GM12892 (cell line): ENCODE measurements at places on chromosomes 1 and 21.

GRCh38 chr1:67830226-67830625 lies 3.0 kb downstream of the GNG12 start:
- DNase-seq, result no peak

GRCh38 chr1:221182791-221183533 lies 303.7 kb downstream of the HLX start:
- no peak for DNase-seq

GRCh38 chr1:6942990-6943389 lies 157.7 kb downstream of the CAMTA1 start:
- DNase-seq, result no peak

DNA sequence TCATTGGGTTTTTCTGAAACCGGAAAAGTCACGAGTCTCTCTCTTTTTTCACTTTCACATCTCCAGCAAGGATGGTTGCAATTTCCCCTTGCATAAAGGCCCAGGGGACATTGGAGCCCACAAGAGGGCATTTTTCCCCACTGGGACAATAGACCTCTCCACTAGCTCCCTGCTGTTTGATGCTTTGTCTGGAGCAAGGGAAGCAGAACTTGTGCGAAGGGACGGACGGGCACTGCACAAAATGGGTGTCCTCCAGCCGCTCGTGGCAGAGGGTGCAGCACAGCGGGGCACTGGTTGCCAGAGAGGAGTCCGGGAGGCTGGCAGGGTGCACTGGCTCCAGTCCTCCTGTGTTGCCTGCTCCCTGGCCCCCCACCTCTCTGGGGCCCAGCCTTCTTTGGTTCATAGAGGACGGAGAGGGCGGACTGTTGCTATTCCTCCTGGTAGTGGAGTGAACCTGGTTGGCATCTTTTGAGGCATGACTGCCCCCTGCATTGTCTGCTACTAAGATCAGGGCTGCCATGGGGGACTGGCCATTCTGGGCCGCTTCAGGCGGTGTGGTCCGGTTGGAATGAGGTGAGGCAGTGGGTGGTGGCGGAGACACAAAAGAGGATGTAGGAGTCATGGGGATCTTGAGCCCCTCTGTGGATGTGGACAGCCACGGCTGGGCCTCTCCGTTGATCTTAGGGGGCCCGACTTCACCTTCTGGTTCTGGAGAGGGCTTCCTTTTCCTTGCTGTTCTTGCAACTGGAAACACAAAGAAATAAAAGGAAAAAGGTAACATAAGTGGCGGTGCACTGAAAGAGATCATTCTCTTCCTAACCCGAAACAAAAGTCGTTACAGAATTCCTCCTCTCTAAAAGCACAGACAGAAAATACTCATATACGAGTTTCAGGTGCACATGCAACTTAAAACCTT lies 2.6 kb downstream of the IRF2BP2 start:
- DNase-seq, result no peak

DNA sequence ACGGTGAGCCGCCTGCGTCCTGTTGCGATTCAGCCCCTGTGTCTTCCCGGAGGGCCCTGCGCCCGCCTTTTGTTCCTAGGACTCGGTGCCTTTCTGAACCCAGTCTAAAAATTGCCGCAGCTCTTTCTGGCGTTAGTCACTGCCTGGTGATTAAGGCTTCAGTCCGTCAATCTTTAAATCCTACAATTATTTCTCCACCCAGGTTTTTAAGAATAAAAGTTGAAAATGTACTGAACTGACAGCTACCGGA lies 16.2 kb upstream of the PDXK start:
- DNase-seq, result no peak

DNA sequence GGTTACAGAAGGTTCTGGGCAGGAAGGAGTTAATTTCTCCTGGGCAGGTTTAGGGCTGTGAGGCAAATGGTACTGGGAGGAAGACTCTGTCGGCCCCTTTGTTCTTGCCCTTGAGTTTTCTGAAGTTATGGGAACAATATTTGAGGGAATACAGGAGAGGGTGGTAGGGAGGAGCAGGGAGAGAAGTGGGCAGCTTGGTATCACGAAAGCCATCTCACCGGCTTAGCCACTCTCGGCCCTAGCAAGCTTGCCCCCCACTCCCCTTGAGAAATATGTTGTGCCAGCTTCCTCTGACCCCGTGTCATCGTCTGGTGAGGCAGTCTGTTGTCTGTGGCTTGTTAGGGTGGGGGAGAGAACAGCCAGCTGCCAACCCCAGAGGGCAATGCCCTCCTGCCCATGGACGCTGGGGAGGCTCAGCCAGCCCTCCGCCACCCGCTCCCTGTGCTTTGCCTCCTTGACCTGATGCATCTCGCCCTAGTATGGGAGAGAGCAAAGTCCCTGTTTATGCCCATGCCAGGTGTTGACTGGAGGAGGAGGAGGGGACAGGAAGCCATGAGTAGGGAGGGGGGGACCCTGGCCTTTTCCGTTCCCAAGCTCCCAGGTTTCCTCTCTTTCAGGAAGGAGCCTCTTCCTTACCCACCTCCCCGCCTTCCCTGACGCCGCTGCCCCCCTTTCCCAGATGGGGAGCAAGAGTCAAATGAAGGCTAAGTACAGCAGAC lies 1.2 kb downstream of the EFNA1 start:
- no peak for DNase-seq

DNA sequence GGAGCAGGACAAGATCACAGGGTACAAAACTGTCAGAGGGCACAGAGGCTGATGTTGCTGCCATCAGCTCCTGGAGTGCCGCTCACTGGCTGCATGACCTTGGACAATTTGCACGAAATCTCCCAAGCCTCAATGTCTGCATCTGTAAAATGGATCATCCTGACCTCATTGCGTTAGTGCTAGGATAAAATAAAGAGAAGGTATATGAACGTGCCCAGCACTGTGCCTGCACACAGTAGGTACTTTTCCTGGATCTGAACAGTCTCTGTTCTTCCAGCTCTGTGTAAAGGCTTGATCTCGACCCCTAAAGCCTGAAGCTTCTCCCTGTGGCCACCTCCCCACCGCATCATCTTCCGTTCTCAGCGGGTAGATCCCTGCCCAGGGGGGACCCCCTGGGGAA lies 12.9 kb downstream of the TNFRSF1B start:
- no peak for DNase-seq

GRCh38 chr1:36128905-36129206 lies 3.8 kb upstream of the COL8A2 start:
- no peak for DNase-seq

DNA sequence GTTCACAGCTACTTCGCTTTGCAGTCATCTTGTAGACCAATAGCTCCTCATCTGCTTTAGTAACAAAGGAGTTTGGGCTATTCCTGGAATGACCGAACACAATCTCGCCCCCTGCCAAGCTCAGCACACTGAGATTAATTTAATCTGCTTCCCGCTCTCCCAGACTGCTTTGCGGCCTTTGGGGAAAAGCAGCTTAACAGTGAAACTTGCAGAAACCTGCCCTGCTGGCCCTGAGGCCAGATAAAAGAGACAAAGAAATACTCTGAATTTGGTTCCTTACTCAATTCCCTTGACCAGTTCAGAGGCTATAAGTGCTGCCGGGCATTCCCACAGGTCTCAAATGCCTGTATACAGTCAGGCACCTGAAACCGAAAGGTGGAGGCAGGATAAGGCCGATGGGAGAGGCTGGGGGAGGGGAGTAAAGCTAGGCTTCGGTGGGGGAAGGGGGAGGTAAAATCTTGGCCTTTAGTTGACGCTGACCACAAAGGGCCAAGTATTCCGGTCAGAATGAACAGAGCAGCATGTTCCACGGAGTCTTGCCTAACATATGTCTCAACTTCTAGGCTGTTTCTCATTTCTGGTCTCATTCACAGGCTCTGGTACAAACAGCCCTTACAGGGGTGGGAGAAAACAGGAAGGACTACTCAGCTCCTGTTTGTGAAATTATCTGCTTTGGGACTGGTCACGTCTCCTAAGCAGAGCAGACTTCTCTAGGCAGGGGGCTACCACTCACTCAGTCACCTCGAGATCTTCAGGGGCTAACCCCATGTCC lies 17.7 kb upstream of the A3GALT2 start:
- no peak for DNase-seq

DNA sequence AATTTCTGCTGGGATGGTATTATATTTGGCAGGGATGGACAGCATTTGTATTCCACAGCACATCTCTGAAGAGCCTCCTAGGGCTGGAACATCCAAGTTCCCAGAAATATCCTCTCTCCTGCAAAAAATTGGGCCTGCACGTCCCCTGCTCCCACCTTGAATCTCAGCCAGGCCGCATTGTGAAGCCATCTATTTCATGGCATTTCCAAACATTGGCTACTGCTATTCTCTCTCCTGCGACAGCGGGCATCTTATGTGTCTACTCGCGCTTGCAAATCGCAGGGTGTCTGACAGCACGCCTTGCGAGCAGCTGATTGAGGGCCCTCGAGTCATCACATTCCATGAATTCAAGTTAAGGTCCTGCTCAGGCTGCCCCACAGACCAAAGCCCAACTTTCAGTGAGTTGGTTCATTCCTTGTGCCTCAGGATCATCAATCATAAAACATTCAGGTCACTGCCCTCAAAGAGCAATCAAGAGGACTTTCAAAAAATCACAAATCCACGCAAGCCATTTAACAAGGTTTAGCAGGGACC lies 15.8 kb downstream of the RGS8 start:
- no peak for DNase-seq

GRCh38 chr1:11676386-11677103 lies 4.4 kb downstream of the MAD2L2 start:
- no peak for DNase-seq

- DNase-seq, result no peak
Observed at GRCh38 chr1:39391691-39392679, 99.5 kb upstream of the BMP8A start.

DNA sequence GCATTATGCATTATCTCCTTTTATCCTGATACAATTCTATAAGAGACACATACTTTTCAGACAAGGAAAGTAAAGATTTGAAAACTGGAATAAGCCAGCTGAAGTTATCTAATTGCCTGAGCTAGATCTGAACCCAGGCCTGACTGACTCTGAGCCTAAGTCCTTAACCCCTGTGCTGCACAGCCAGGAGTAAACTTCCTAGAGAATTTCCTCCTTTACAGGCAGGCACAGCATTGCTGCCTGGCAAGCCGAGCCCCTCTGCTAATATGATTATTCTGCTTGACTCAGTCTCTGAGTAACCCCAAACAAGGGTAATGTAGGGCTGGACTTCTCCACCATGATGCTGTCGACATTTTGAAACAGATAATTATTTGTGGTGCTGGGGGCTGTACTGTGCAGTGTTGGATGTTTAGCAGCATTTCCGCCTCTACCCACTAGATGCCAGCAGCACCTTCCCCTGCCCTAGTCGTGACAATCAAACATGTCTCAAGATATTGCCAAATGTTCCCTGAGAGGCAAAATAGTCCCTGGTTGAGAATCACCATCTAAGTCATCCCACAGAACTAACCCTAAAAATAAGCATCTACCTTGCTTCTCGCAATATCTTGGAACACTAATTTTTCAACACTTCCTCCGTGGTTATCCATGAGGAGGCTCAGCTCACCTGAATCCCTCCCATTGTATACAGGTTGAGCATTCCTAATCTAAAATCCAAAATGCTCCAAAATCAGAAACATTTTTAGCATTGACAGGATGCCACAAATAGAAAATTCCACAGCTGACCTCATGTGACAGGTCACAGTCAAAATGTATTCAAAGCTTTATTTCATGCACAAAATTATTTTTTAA lies 18.5 kb downstream of the CAMK1G start:
- DNase-seq, result no peak

- no peak for DNase-seq
Observed at GRCh38 chr1:33005117-33005837, 31.4 kb downstream of the AK2 start.

DNA sequence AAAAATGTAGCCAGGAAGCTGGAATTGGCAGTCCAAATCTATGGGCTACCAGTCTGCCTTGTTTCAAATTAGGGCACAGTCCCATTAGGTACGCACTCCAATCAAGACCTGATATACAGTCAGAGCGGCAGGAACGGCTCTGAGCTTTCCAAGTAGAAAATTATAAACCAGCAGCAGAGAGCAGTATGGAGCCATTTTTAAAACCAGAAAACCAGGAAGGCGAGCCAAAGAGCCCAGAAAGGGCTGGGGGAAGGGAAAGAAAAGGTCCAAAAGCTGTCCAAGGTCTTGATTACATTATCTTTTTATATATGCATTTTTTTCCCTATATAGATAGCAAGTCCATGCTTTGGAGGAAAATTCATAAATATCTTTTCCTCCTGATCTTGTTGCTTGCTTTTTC lies 719.0 kb downstream of the RWDD3 start:
- DNase-seq, result no peak
